Fibroblast of skin of right biceps (primary cell): ENCODE measurements at places on chromosomes 1 and 21.
A peak's percentile ranks its signal among the peaks of the same experiment; 100 is the strongest.

- DNase-seq = peak; percentile 50
Observed at GRCh38 chr1:1281533-1282321, 1.5 kb downstream of the SCNN1D start.

- peak; percentile 97 for DNase-seq
Observed at GRCh38 chr1:116115476-116116439, 4.6 kb downstream of the MAB21L3 start.

DNA sequence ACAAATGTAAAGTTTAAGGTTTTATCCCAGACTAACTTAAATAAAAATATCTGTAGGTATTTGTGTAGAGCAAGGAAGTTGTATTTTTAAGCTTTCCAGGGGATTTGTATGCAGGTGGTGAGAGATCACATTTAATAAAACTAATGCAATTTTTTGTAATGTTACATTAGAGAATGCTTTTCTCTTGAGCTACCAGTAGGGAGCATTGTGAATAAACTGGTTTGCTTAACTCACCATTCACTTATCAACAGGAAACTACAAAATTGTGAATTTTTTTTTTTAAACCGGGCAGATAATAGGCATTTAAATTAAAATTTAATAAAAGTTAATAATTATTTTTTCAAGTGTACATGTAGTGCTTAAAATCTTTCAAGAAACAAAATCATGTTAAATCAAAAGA lies 78.6 kb downstream of the IVNS1ABP start:
- DNase-seq = no peak

GRCh38 chr1:234969581-234970400 lies 158.8 kb downstream of the TOMM20 start:
- DNase-seq = peak; percentile 84

DNA sequence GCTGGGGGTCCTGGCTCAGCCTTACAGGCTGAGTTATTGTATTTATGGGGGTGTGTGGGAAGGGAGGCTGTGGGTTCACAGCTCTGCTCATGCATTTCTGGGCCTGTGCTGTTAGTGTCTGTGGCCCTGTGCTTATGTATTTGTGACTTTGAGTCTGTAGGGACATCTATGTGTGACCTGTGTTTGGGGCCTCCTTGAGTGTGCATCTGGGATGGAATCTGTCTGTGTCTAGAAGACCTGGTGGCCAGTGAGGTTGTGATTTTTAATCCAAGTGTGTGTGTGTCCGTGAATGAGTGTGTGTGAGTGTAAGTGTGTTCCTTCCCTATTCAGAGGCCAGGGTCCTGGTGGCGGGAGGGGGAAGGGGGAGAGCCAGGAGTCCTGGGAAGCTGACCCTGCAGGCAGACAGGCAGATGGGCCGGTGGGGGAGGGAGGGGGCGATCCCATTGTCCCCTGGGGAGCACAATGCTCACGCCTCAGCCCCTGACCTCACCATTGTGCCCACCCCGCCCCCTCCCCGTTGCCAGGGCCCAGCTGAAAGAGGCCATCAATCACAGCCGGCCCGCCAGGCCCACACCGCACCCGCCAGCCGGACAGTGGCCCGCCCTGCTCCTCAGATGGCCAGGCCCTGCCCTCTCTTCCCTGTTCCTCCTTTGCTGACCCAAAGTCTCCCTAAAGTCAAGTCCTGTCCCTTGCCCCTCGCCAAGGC lies 19.6 kb downstream of the SLC27A3 start:
- no peak for DNase-seq

DNA sequence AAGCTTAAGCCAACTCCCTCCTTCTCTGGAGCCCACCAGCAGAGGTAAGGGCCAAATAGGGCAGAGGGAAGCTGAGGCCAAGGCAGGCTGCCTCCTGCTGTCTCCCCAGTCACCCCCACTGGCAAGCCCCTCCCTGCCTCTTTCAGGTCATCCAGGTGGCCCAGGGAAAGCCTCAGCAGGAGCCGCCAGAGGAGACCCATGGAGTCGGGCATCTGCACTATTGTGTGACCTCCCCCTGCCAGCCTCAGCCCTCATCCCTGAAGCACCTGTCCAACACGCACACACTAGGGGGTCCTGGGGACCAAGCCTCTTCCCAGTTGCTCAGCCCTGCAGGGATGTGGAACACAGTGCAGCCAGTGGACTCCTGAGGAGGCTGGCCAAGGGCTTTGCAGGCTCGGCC lies 5.3 kb upstream of the NAXE start:
- DNase-seq = no peak

DNA sequence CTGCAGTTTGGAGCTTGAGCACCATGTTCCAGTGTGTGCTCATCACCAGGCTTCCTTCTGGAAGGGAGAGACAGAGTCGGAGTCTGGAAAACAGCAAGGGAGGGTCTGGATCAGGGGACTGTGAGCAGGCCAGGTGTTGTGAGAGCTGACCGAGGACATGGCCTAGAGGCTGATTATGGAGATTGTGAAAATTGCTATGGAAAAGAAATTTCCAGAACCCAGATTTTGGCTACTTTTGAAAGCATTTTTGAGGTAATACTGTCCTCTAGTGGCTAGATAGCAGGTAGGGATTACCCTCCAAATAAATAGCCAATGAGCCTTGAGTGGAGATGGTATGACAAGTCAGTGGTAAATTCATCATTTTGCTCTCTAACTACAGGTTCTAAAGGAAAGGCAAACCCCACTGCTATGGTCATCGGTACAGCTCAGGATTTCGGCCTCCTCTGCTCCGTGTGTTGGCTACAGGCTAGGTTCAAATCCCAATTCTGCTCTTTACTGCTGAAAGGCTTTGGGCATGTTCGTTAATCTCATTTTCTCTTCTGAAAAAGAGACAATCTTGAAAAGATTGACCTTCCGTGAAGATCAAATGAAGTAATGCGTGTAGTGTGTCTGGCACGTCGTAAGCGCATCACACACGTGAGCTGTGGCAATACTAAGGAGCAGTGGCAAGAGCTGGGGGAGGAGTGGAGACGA lies 1.0 kb upstream of the HAO2 start:
- DNase-seq = peak; percentile 60

DNA sequence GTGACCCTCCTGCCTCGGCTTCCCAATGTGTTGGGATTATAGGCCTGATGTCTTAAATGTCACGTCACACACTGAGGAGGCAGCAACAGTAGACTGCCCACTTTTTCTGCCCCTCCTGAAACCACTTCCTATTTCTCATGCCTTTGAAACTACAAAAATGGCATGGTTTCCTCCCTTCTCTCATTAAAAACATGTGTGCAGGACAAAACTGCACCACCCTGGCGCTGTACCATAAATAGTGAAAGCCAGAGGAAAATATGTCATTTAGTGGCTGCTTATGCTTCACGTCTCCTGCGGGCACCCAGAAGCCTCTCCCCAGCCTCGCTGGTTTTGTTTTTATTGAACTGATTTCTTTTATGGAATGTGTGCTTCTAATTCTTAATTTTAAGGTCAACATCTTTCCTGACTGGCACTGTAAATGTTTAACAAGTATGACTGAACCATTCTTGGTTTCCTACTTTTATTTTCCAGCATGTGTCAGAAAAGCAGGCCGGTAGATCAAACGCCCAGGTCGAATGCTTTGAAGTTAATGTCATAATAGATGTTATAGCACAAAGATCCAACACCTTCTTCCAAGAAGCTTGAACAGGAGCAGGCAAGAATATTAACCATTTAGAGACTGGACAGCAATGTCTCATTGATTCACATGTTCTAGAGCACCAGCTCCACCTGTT lies 59.6 kb upstream of the C1orf87 start:
- peak; percentile 97 for DNase-seq

GRCh38 chr1:228827019-228827418 lies 91.7 kb downstream of the RHOU start:
- DNase-seq = no peak

- peak; percentile 70 for DNase-seq
Observed at GRCh38 chr1:248872752-248873408, 14.0 kb upstream of the ZNF692 start.

DNA sequence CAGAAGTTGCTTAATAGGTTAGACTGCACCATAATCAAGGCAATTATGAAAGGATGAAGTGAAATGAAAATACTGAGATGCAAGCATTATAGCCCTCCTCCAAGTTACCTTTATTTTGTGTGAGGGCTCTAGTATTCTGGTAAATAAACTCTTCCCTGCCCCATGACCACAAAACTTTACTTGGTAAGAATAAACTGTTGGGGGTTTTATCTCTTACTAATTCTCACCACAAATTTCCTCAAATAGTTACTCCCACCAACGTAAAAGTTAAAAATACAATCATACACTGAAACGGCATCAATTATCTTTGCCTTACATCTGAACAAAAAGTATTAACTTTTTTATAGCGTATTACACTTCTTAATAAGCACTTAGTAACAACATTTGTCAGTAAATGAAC lies 29.5 kb downstream of the C21orf91 start:
- DNase-seq = no peak

- DNase-seq = no peak
Observed at GRCh38 chr1:44235808-44236207, 22.5 kb downstream of the DMAP1 start.
